ENCODE measurements at places on chromosomes 6 and 20.
A peak's percentile ranks its signal among the peaks of the same experiment; 100 is the strongest.

- DNase-seq, result no peak
Measured at GRCh38 chr6:10338151-10338550, 76.7 kb downstream of the TFAP2A start.

GRCh38 chr6:110761371-110761770, 53.9 kb downstream of the CDK19 start:
- no peak for DNase-seq

- no peak for DNase-seq
Measured at GRCh38 chr6:53309059-53309900, 39.5 kb downstream of the ELOVL5 start.

DNA sequence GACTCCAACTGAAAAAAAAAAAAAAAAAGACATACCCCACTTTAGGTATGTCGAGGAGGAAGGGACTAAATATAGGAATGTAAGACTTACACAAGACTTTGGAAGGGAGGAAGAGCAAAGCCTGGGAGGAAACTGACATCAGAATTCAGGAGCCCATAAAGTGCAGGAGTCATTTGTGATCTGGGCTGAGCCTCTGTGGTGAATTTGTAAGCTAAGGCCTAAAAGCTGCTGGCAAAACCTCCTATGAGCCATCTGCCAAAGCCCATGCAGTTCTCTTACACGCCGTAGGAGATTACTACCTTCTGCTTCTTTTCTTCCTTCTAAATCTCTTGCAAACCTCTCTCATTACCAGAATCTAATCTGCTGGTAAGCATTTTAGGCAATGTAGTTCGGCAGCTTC, 52.0 kb upstream of the THEMIS start:
- DNase-seq, result no peak

DNA sequence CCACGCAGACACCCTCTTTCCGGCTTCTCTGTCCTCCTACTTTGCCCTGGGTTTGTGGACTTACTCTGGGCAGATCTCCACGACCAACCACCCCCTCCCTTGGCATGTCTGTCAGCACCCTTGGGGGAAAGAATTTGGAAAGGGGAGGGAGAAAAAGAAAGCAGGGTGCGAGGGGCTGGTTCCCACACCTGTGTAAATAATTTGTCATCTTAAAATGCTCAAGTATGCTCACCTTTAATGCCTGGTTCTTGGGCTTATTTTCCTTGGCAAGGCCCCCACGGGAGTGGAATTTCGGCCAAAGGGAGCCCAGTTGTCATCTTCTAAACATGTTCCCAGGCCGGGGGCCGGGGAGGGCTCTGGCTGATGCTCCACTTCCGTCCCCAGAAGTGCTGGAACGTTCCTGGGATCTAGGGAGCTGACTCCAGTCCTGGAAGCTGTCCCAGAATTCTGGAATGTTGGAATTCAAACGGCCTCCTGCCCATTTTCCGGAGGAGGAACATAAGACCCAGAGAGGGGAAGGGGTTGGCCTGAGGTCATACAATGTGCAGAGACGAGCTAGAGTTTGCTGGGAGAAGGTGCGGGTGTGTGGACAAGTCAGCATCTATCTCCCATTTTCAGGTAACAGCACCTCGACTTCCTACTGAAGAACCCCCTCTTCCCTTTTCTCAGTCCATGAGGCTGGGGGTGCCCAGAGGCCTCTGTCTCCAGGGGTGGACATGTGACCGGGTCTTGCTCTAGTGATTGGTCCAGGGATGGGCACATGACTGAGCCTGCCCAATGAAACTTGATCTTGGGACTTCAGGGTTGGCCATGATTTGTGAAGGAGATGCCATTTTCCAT, 122.3 kb downstream of the CEBPB start:
- DNase-seq, result no peak

DNA sequence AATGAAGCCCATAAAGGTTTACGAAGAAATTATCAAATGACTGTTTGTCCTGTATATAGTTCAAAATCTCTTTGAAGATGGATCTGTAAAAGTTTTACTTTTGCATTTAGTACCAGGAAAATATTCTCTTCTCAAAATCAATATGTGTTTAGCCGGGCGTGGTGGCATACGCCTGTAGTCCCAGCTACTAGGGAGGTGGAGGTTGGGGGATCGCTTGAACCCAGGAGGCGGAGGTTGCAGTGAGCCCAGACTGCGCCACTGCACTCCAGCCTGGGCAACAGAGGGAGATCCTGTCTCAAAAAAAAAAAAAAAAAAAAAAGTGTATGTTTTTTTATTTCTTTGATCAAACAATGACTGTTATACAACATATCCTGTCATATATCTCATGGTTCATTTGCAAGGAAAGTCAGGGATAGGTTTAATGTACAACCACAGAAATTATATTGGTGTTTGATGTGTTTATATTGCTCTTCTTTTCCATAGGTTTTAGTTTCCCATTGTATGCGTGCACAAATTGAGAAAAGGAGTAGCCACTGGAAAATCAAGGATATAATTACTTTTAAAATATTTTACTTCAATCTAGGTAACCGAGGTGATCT, 40.1 kb downstream of the SOX4 start:
- DNase-seq, result no peak

DNA sequence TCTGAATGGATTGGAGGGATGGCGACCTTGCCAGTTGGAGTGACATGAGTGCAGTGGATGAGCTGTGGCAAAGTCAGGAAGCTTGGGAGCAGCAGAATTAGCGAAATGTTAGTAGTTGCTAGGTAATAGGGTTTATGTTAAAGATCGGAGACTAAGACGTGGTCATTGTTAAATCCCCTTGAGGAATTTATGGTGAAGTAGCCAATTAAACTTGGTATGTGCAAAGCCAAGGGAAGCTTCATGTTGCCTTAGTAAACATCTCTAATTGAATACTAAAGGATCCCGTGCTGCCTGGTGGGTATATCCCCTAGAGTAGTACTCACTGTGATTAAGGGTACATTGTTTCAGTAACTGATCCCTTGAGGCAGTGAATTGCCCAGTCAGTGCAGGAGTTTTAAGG, 106.0 kb downstream of the PRIM2 start:
- DNase-seq, result no peak

GRCh38 chr6:10259671-10260070, 155.2 kb downstream of the TFAP2A start:
- DNase-seq, result no peak

DNA sequence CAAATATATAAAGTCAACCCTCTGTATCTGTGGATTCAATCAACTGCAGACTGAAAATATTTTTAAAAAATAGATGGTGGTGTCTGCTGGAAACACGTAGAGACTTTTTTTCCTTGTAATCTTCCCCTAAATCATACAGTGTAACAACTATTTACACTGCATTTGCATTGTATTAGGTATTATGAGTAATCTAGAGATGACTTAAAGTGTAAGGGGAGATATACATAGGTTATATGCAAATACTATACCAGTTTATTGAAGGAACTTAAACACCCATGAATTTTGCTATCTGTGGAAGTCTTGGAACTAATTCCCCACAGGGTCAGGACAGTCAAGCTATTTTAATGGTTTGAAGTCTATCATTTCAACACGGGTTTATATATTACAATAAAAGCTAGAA, 10.2 kb downstream of the HDAC2 start:
- DNase-seq, result no peak

DNA sequence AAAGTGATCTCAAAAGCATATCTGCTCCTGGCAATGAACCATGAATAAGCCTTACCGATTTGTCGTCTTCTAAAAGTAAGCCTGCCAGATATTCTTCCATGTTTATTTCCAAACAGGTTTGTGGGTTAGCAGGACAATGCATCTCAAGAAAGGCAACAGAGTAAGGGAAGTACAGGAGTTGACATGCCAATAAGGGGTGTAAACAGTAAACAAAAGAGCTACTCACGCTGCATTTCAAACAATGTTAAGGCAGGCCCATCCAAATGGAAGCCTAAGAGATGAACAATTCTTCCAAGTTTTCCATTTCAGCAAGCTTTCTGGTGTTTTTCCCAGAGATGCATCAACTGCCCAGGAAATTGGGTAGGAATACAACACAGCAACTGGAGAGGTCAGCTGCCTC, 27.8 kb upstream of the CRIP3 start:
- DNase-seq, result no peak

DNA sequence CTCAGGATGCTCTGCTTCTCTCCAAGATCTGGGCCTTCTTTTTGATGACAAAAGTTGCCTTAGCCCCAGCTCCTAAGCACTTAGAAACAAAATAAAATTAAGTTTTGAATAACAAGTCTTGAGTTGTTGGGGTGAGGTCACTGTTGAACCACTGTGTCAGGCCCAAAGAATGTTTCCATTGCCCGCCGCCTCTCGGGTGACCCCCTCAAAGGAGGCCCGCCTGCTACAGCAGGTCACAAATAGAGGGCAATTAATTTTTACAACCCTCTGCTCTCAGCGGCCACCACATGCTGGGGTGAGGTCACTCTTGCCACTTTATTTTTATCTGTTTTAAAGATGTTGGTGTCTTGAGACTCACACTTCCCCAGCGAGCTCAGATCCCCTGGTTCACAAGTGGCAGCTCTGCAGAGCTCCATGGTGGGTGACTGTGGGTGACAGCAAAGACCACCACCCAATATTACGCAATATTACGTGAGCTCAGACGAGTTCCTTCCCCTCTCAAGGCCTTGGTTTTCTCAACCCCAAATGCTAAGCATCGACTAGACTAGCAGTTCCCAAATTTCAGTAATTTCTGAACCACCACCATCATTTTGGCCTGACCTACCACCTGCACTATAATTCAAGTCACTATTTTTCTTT, 247.7 kb upstream of the PMEPA1 start:
- no peak for DNase-seq

GRCh38 chr20:695165-695866, 19.7 kb upstream of the SCRT2 start:
- DNase-seq, result no peak

- DNase-seq, result no peak
Measured at GRCh38 chr6:151671195-151671594, 136.3 kb upstream of the ESR1 start.

DNA sequence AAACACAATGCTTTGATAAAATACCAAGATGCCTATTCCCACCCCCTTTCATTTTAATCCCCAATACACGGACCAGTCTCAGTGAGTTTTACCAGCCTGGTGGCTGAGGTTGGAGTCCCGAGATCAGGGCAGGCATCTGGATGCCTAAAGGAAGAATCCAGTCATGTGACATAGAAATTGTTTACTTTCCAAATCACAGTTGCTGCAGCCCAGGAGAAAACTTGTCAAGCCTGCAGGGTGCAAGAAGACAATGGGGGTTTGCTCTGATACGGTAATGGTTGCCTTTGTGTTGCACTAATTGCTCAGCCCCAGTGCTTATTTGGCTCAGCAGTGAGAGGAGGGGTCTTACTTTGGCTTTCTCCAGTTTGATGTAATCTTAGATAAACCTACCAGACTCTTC, 308.5 kb upstream of the POU3F2 start:
- DNase-seq, result no peak

DNA sequence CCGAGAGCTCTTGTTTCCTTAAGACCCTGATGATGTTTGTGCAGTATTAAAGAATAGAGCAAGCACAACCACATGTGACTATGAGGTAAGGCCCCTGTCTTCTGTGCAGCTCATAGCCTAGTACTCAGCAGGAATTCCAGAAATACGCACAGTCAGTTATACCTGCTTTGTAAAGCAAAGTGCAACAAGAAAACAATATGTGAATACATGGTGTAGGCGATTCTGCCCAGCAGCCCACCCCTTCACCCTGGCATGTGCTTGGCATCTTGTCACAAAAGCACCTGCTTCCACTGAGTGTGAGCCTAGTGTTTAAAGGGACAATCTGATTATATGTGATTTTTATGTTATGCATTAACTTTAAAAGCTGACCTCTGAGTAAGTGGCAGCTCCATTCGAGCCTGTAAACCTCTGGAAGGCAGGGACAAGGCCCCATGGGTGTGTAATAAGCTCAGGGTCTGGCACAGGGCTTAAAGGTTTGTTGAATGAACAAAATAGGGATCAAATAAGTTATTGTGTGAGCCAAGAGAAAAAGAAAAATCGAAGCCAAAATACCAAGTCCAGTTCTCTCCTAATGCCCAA, 148.7 kb downstream of the DOK5 start:
- DNase-seq, result no peak

DNA sequence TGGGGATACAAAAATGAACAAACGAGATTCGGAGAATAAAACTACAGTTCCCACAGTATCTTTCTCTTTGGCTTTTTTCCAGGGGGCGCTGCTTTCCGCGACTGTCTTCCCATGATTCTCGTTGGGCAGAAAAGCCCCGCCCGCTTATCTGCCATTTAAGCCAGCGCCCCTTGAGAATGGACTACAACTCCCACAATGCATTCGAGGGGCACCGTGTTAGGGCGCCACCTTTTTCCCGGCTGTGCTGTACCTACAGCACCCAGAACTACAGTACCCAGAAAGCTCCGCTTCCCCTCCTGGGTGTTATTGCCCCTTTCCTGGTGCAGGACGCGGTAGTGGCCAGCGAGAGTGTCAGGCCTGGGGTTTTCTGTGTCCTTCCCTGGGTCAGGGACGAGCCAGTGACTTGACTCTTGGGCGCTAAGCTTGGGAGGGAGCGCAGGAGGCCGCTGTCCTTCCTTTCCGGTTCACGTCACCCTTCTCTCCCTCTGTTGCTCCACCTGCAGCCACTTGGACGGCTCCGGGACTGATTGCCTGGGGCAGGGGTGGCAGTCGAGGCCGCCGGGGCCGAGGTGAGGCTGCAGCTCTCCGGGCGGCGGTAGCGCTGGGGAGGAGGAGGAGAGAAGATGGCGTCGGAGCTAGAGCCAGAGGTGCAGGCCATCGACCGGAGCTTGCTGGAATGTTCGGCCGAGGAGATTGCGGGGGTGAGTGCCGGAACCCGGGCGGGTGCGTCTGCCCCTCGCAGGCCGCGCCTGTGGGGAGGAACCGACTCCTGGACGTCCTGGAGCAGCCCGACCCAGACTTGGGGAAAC, at the start of gene UBR2:
Gene UBR2, plus strand, starts transcription at position 333 of the 809 bp plus-strand sequence. Its CDS starts 291 bp downstream, at position 624.
- peak; percentile 86 for DNase-seq

GRCh38 chr6:149905371-149905910, 7.5 kb upstream of the RAET1E start:
- DNase-seq, result no peak

DNA sequence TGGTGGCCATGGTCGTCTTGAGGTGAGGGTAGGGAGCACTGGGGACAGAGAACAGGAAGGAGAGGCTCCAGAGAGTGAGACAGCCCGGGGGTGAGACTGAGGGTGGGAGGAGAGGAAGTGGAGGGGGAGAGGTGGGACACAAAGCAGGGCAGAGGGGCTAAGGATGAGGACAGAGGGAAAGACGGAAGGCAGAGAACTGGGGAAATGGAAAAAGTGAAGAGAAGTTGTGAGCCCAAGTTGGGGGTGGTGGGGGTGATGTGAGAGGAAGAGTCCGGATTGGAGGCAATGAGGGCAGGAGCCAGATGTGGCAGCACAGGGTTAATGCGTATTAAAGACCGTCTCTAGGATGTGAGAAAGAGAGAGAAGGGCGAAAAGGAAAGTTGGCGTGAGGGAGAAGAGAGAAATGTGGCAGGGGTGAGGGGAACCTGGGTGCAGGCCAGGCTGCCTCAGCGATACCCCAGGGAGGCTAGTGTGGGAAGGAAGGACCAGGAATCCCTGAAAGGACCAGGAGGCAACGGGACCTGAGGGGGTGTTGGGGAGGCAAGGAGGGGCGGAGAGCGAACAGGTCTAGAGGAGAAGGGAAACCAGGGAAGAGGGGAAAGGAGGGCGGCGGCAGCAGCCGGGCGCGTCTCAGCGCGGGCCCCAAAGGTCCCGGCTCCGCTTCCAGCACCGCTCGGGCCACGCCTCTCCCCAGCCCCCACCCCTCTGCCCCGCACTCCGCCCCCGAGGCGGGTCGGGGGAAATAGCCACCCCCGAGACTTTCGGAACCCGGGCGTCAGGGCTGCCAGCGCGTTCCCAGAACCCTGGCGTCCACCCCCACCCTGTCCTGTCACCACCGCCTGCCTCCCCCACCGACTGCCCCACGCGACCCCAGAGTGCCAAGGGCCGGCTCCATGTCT, at the start of gene PPP1R18:
Gene PPP1R18, minus strand, starts transcription at position 637 of the 899 bp plus-strand sequence. Its CDS starts 627 bp downstream, at position 10.
- peak; percentile 56 for DNase-seq

GRCh38 chr6:25511376-25511775, 140.6 kb upstream of the SCGN start:
- no peak for DNase-seq
